ENCODE measurements at places on chromosomes 4 and X. TPM values are rescaled to one million over a fixed set of nuclear protein-coding genes. Genes with fewer than 3 reads are reported as not detected.

The FRG1 gene
- 62.8 TPM for total RNA-seq

GRCh38 chr4:71346710-71347109 is 7.9 kb downstream of the SLC4A4 start:
- DNase-seq: no peak

DNA sequence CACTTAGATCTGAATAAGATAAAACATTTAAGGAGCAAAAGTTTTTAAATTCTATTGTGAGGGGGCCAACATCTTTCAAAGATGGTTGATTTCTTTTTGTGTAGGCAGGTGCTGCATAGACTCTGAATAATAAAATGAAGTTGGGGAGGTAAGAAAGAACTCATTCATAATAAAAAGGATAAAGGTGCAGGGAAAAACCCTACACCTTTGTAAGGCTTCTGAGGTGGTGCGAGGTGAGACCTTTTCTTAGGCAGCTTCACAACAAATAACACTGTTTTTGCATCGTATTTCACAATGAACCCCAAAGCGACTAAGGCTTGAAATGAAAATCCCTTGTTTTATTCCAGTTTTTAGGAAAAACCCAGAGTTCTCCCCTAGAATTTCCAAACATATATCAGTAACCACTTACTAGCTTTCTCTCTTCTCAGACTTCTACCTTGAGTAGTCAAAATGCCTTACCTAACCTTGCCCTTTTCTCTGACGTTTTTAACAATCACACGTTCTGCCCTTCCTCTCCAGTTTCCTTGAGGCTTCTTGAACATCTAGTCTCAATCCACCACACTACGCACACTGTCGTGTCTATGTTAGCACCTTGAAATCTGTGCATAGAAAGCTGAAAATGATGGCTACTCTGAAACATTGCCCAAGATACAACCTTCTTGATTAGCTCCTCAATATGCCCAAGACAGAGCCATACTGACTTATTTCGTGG is 30.2 kb downstream of the MAML3 start:
- no peak for DNase-seq

The COQ2 gene
- total RNA-seq: 15.3 TPM

The FUNDC1 gene
- 44.2 TPM for total RNA-seq

DNA sequence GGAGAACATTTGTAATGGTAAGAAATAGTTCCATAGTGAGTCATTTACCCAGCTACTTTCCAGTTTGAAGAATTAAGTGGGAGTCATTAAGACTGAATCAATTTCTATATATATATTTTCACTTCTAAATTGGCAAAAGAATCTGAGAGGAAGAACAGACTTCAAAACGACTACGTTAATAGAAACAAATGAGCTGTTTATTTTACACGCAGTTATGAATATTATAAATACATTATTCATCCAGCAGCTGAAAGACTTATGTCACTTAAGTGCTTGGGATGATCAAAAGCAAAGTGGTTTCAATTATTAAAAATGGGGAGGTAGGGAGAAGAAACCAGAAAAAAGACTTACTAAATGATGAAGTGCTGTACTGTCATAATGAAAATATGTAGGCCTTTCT is 260.5 kb upstream of the DDX53 start:
- no peak for DNase-seq

The BRS3 gene
- total RNA-seq: not detected

GRCh38 chr4:55278316-55278715 is 67.7 kb upstream of the SRD5A3 start:
- DNase-seq: no peak

The EXOC1 gene
- 14.6 TPM for total RNA-seq

The VCX3B gene
- not detected for total RNA-seq

DNA sequence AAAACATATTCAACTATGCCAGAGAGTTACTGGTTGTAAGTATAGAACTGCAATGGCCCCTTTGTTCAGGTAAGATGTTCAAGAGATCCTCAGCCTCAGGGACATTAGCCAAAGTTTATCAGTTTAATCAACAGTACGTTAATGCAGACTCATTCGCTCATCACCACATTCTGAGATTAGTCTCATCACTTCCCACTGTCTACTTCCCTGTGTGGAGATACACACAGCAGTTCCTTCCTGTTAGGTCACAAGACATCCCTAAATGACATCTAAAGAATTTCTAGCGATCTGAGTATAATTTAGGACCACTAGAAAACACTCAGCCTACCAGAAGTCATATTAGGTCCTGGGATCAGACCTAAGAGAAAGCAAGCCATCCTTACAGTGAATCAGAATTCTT is 10.4 kb downstream of the SLC10A7 start:
- DNase-seq: peak; percentile 74

- DNase-seq: no peak
These were observed 47.3 kb upstream of the FAM9A start for GRCh38 chrX:8848441-8848840.

The NUP62CL gene
- total RNA-seq: 2.9 TPM

The C4orf51 gene
- not detected for total RNA-seq

GRCh38 chrX:45803383-45803921 is 602.8 kb upstream of the DIPK2B start:
- DNase-seq: peak; percentile 37

DNA sequence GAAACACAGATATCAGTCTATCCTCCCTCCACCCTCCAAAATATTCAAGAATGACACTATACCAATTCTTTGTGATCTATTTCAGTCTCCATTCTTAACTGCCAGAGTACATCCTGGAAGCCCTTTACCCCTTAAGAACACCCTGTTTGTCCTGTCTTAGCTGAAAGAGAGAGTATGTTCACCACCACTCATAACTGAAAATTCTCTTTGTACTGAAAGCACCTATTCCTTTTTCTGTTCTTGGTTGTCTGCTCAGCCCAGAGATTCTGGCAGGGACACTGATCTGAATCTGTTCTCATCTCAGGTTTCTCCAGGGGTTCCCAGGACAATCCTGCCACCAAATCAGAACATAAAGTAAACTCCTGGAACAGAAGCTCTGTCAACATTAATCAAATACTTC is 25.4 kb upstream of the EREG start:
- DNase-seq: no peak

The FAM236C gene
- not detected for total RNA-seq

The TSPYL2 gene
- total RNA-seq: 30.0 TPM

- DNase-seq: no peak
These were observed 23.4 kb downstream of the IRF2 start for GRCh38 chr4:184450743-184451535.

DNA sequence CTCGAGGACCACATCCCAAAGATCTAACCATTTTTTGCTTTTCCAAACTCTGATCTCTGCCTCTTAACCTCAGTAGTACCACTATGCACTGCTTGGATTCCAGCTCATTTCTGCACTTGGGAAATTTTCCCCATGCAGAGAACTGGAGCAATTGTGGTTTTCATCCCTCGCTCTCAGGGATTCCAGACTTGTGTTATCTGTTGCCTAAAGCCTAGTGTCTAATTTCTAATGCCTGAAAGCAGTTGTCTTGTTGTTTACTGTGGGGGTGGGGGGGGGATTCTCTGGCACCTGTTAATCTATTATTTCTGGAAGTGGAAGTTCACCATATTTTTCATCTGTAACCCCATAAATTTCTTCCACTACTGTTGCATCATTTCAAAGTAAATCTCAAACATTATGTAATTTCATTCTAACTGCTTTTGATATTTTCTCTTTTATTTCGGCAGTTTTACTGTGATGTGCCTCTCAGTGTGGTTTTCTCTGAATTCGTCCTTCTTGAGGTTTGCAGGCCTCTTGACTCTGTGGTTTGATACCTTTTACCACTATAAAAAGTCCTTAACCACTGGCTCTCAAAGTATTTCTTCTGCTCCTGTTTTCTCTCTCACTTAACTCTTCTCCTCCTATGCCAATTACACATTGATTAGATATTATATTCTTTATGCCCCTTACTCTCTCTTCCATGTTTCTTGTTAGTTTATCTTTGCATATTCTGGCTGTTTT is 205.6 kb upstream of the EOLA2 start:
- DNase-seq: no peak

- no peak for DNase-seq
These were observed 494.1 kb downstream of the GABRG1 start for GRCh38 chr4:45629717-45630116.

The MGAT4D gene
- total RNA-seq: not detected

The DKC1 gene
- 158 TPM for total RNA-seq

GRCh38 chr4:24408640-24409039 is 175.7 kb downstream of the DHX15 start:
- DNase-seq: no peak

The DDX60 gene
- 3.3 TPM for total RNA-seq

The CXorf49 gene
- total RNA-seq: not detected

DNA sequence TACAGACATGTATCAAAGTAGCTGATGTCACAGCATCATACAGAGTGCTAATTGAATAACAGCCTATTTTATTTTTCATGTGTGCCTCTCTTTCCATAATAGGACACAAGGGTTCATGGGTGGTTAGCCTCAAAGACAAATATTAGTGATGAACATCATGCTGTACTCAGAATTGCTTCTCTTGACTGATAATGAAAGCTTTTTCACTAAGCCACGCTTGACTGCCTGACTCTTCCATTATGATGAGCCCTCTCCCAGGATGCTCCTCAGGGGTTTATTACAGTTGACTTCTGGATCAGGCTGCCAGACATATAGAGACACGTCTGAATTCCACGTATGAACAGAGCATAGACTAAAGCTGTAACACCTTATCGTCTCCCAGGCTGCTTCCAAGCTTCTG is 2757.5 kb downstream of the PCDH7 start:
- no peak for DNase-seq

- DNase-seq: peak; percentile 22
These were observed at the start of gene CCSER1 for GRCh38 chr4:90127223-90127705. Gene CCSER1, plus strand, starts transcription at chr4:90127394.

GRCh38 chr4:41095192-41095872 is 119.0 kb downstream of the APBB2 start:
- no peak for DNase-seq

The HSFX1 gene
- 1.4 TPM for total RNA-seq

DNA sequence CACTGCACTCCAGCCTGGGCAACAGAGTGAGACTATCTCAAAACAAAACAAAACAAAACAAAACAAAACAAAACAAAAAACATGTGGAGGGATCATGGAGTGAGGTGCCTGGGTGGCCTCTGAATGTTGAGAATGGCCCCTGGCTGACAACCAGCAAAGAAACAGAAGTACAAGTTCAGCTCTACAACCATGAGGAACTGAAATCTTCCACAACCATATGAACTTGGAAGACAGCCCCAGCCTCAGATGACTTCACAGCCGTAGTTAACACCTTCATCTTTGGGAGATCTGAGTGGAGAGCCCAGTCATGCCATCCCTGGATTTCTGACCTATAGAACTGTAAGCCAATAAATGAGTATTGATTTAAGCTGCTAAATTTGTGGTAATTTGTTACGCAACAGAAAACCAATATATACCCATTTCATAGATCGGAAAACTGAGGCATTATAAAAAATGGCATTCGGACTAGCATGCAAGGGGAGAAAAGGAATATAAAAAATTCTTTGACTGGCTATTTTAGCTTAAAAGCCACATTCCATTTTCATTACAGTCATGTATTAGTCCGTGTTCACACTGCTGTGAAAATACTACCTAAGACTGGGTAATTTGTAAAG is 138.7 kb upstream of the RAPGEF2 start:
- DNase-seq: no peak

DNA sequence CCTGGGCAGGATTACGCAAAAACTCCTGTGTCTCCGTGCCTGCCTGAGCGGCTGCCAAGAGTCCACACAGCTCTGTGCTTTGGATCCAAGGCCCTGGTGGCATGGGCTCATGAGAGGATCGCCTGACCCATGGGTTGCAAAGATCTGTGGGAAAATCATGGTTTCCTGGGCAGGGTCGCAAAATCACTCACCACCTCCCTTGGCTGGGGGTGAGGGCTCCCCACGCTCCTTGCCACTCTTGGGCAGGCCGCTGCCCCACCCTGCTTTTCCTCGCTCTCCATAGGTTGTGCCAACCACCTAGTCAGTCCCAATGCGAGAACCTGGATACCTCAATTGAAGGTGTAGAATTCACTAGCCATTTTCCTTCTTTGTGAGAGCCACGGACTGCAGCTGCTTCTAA is 66.5 kb upstream of the MAGEB18 start:
- DNase-seq: no peak
